ENCODE measurements at places on chromosomes 12 and 14.

DNA sequence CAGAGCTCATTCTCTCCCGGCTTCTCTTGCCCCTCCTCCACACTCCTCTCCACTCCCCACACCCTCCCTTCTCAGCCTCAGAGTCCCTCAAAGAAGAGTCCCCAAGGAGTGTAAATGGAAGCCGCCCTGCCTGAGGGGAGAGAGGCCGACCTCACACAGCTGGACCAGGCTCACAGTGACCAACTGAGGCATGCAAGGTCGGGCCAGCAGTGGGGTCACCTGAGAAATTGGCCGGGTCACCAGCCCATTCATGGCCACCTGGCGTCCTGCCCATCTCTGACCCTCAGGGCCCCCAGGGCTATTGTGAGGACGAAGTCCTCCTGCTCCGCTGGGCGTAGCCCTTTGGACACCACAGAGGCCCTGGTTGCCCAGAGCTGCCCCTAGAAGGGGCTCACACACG, 49.5 kb upstream of the NUAK1 start:
- no peak for DNase-seq

GRCh38 chr12:22046090-22046967, at the start of gene CMAS:
Gene CMAS, plus strand, starts transcription at chr12:22046218. Its CDS starts 86 bp downstream, at chr12:22046304.
- peak; percentile 94 for DNase-seq

DNA sequence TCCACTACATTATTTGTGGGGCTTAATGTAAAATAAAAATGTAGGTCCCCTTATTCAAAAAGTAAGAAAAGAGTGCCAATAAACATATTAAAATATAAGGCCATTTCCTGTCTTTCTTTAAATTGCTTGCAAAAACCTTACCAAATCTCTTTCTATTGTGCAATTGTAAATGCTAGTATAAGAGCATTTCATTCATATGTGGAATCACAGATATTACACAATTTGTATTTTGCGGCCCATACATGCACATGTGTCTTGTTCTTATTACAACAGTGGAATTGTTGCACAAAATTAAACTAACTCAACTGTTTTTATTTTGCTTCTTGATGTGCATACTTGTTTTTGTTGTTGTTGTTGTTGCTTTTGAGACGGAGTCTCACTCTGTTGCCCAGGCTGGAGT, 20.1 kb upstream of the CRADD start:
- peak; percentile 14 for DNase-seq

DNA sequence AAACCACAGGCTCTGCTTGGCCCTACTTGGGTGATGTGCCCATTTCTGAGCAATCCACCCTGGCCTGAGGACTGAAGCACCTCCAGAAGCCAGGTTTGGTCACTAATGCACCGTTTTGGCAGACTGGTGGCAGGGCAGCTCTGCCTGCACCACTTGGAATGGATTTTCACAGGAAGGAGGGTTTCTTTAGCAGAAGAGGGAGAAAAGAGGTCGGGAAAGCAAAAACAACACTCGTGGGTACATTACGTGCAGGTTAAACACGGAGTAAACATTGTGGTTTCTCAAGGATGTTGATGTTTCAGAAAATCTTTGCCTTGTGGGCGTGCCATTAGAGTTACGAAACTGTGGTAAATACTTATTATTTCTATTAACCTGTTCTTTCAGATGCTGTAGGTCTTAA, 70.8 kb downstream of the KCNA5 start:
- no peak for DNase-seq

DNA sequence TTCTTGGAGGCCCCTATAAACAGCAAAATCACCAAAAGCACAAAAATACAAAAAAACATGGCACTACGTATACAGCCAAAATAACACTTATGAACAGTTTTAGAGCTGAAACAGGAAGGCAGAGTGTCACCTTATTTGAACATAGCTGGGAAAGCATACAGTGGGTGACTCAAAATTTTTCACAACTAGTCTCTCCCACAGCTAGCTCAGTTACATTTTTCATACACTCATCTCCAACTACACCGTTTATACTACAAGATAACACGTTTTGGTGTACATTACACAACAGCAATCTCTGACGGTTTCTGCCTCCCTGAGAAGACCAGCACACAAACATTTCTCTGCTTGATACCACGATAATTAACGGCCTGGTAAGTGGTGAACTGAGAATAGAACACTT, 2.9 kb downstream of the RAD52 start:
- peak; percentile 45 for DNase-seq

- DNase-seq: no peak
Observed at GRCh38 chr12:128025589-128026245, 241.3 kb upstream of the TMEM132C start.

DNA sequence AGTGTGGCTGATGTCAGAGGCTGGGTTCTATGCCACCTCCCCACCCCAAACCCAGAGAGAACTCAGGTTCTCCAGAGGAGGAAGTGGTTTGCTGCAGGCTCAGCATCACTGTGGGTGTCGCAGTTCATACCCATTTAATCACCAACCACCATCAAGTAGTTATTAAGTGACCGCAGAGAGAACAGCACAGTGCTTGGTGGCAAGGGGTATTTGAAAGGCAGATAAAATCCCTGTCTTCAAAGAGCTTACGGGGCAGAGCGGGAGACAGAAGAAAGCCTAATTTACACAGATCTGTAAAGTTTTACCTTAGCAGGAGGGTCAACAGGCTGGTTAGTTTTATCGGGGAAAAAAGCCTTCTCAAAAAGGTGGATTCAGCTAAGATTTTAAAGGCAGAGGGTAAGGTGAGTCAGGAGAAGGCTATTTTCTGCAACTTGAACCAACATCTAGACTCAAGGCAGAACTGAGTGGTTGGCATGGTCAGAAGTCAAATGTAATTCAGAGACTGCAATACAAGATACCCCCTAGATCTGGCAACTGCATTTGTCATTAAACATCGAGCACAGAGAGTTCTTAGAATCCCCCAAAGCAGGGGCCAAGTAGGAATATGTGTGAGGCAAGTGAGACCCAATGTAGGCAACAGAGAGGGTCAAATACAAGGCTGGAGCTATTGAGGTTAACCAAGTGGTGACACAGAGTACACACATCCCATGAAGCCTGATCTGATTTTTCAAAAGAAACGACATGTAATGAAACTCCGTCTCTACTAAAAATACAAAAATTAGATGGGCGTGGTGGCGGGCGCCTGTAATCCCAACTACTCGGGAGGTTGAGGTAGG, 13.2 kb downstream of the PXN start:
- DNase-seq: peak; percentile 83

DNA sequence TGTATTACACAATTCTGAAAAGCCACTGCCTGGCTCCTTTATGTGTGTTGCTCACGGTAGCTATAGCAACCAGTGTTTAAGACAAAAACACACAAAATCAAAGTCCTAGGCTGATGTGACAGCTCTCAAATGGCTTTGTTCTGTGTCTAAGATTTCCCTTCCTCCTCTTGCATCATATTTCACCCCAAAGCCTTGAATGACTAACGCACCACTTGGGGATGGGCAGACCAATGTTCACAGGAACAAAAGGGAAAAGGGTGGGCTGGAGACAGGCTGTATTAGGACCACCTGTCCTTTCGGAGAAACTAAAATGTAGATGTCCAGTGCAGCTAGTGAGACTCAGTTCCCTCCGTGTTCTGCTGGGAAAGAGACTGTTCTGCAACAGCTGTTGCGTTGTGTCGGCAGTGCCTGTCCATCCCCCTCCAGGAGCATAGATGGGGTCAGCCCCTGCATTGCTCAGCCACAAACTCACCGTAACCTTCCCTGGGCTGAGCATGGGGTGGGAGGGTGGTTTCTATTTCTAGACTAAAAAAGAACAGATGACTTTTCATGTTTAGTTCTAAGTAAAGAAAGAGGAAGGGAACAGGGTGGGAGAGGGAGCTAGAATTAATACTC, 26.8 kb upstream of the DAAM1 start:
- DNase-seq: peak; percentile 55

GRCh38 chr14:91387169-91387835, 30.3 kb downstream of the CCDC88C start:
- DNase-seq: no peak

- DNase-seq: peak; percentile 19
Observed at GRCh38 chr12:113002155-113002554, 23.8 kb downstream of the OAS2 start.

DNA sequence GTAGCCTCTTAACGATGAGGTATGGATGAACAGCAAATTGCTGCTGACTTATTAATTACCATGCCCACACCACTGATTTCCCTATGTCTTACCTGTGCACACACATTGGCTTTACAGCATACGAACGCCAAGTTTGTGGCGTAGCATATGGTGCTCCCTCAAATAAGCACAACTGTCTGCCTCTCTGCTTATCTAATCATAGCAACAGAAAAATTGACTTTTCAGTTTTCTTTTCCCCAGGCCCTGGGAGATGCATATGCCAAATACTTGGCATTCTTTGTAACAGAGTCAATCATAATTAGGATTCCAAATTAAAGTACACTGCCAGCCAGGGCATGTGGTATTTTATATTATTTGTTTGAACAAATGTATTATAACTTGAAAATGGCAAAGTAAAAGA, 625.5 kb downstream of the DIO2 start:
- no peak for DNase-seq

- no peak for DNase-seq
Observed at GRCh38 chr12:88578276-88579160, 1.8 kb downstream of the KITLG start.

DNA sequence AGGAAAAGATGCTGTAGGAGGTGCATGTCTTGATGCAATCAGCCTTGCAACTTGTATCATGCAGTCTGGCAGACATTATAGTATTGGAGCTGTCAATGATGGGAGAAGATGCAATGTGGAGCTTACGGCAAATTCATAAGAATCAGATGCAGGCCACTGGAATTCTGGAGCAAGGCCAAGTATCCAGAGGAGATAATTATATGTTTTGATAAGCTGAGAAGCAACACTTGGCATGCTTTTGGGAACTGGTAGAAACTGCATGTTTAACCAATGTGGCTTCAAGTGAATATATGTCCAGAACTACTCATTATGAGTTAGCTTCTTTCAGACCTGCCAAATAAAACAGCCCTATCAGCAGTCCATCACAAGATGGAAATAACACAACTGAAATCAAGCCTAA, 249.1 kb upstream of the PPFIA2 start:
- DNase-seq: no peak

GRCh38 chr12:53061404-53062010, 11.6 kb downstream of the TNS2 start:
- DNase-seq: peak; percentile 44

DNA sequence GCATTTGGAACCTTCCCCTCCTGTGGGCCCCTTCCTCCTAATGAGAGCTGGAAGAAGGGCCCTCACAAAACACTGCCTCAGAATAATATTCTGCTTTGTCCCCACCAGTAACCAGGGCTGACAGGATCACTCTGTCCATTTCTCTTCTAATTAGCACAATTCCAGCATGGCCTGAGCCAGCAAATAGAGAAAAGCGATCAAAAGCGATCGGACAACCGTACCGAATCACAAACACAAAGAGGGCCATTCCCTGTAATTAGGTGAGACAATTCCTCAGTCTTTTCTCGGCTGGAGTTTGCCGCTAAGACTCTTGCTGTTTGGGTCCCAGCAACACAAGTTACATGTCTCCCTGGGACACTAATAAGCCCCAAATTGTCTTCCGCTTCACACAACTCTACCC, 35.6 kb upstream of the VSX2 start:
- no peak for DNase-seq

- peak; percentile 88 for DNase-seq
Observed at GRCh38 chr12:26125400-26126339, 833 bp upstream of the BHLHE41 start.

GRCh38 chr14:74962493-74962892, 7.1 kb upstream of the PGF start:
- peak; percentile 66 for DNase-seq

- DNase-seq: no peak
Observed at GRCh38 chr12:65510584-65511050, 232.1 kb downstream of the MSRB3 start.

DNA sequence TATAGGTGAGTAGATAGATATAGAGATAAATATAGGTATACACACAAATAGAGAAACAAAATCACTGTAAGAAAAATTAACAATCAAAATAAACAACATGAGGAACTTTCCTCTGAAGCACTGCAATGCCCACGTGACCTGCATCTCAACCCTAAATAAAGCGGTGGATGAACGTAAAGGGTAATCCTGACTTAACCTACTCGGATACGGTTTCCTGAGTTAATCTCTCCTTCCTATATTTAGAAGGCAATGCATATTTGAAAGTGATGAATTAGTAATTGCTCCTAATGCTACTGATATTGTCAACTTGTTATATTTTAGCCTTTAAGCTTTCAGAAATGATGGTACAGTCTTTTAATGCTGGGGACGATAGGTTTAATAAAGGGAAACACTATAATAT, 221.4 kb downstream of the ITPR2 start:
- DNase-seq: no peak

DNA sequence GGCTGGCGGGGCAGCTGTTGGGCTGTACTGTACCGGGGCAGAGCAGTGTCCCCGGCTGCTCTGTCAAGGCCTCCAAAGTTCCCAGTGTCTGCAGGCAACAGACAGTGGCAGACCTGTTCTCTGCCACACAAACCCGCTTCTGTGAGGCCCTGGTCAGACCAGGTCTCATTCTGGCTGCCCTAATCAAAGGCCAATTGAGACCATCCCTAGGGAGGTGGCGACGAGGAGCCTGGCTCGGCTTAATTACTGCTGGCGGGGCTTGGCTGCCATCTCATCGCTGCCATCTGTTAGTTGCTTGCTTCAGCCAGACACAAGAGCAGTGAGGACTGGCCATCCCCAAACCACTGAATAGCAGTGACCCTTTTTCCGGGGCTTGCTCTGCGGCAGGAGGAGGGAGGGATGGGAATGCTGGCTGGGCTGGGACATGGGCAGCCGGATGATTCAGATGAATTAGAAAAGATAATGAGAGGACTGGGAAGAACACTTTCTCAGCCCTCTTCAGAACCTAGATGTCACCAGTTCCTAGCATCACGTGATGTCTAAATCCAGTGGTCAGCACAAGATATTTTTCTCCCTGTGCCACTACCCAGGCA, 24.5 kb downstream of the ERG28 start:
- DNase-seq: no peak

DNA sequence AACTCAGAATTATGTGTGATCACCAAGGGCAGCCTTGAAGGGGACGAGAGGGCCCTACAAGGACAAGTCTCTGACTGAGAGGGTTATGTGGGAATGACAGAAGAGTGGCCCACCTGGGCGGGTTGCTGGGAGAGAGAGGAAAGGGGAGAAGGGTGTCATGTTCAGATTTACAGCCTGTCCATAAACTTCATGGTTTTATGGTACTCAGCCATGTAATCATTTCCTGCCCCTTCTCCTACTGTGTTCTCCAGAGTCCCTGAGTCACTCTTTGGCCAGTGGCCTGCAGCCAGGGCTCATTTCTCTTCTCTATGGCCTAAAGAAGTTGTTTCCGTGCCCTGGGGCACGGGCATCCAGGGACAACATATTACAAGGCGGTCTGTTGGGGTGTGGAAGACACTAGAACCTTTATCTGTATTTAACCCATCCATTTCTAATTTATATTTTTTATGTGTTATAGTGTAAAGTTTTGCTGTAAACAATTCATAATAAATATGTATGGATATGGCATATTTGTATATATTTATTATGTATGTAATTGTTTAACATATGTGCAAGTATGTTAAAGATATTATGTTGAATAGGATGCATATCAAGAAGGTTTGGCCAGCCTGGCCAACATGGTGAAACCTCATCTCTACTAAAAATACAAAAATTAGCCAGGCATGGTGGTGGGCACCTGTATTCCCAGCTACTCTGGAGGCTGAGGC, 26.9 kb downstream of the DDX47 start:
- no peak for DNase-seq

GRCh38 chr12:79710707-79711483, 20.1 kb upstream of the PAWR start:
- no peak for DNase-seq

- no peak for DNase-seq
Observed at GRCh38 chr12:16949371-16949770, 343.4 kb upstream of the LMO3 start.
